ENCODE measurements at places on chromosomes 5 and 9.
A peak's percentile ranks its signal among the peaks of the same experiment; 100 is the strongest.

DNA sequence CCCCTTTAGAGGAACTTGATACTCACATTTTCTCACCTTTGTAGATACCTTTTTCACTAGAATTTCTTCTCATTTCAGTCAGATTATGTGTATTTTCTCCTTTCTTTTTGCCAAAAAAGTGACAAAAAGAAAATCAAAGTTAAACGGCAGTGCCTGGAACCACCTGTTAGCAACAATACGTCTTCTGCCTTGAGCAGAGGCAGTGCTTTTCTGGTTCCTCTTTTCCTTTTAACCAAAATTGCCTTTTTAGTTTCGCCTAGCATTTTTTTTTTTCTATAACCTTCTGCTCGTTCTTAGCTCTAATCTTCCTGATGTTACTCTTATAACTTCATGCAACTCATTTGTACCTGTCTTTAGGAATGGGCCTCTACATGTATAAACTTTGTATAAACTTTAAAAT, 26.1 kb downstream of the SMIM32 start:
- DNase-seq: no peak

DNA sequence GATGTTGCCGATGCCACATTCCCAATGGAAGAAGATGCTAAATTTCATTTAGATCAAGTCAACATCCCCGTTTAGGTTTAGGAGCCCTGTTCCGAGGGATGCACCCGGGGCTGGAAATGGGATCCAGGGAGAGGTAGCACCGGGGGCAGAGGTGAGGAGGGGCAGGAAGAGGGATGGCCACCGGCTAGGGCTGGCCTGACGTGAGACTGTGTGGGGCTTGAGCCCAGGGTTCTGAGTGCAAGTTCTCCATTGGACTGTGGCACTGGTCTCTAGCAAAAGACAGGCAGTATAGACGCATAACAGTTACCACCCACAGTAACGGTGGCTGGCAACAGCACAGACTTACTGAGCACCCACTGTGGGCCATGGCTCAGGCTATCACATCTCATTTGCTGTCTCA, 209.0 kb upstream of the MVB12B start:
- DNase-seq: no peak

- DNase-seq: peak; percentile 80
These were observed at the start of gene IL7R for GRCh38 chr5:35856765-35857351. IL7R (plus strand) TSS chr5:35856891; CDS start chr5:35856978, 87 bp downstream.

DNA sequence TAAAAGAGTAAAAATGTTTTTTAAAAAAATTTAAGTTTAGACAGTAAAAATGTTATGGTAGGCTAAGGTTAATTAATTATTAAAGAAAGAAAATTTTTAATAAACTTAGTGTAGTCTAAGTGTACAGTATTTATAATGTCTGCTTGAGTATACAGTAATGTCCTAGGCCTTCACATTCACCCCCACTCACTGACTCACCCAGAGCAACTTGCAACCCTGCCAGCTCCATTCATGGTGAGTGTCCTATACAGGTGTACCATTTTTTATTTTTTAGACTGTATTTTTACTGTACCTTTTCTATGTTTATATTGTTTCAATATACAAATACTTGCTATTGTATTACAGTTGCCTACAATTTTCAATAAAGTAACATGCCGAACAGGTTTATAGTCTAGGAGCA, 234.1 kb downstream of the AUH start:
- DNase-seq: no peak

GRCh38 chr9:18745710-18746109, 271.8 kb downstream of the ADAMTSL1 start:
- no peak for DNase-seq

DNA sequence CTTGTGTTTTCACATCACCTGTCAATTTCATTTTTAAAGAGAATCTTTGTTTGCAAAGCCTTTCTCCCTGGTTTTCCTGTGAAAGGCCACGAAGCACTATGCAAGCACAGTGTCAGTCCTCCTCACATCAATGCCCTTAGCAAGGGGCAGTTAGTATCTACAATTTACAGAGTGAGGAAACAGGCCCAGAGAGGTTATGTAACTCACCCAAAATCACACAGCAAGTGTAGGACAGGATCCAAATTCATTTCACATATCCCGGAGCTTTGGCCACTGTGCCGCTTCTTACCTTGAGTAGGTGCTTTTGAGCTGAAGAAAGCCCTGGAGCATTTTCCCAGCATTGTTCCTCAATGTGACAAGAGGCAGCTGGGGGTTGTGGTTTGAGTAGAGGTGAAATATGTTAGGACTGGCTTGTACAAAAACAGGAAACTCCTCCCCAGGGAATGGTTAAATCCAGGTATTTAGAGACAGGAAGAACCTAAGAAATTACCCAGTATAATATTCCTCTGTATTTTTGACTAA, 283.8 kb downstream of the NTRK2 start:
- no peak for DNase-seq

DNA sequence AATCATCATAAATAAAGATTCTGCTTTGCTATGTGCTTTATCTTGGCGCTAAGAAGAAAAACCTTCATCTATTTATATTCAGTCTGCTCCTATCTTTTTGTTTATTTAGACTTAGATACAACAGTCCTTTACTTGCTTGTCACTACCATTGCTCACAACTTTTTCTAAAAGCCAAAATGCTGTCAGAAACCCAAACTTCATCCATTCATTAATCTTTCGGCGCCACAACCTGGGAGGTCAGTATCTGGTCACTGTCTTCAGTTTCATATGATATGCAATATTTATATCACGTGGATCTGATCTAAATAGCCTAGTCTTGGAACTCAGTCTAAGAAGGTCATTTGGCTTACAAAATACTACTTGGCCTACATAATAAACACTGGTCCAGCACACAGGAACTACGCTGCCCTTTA, 159.3 kb upstream of the TARS1 start:
- DNase-seq: no peak

GRCh38 chr9:74630228-74630627, 133.1 kb downstream of the RORB start:
- no peak for DNase-seq

- no peak for DNase-seq
These were observed 108.6 kb upstream of the RAD23B start for GRCh38 chr9:107174441-107174840.

- DNase-seq: no peak
These were observed 155.5 kb downstream of the ESM1 start for GRCh38 chr5:54829676-54830535.

- DNase-seq: no peak
These were observed 273.2 kb downstream of the MAST4 start for GRCh38 chr5:66869347-66869746.

- DNase-seq: no peak
These were observed 80.6 kb downstream of the OLFM1 start for GRCh38 chr9:135167849-135168655.

Measured in central memory CD4-positive, alpha-beta T cell (primary cell).